ENCODE measurements at places on chromosomes 12 and 14.

GRCh38 chr12:43786899-43787693 is 19.0 kb downstream of the TWF1 start:
- DNase-seq = no peak

GRCh38 chr12:59079002-59079401 is 158.7 kb upstream of the LRIG3 start:
- DNase-seq = no peak

- DNase-seq = no peak
Observed at GRCh38 chr14:81446279-81447007, 46.3 kb upstream of the STON2 start.

DNA sequence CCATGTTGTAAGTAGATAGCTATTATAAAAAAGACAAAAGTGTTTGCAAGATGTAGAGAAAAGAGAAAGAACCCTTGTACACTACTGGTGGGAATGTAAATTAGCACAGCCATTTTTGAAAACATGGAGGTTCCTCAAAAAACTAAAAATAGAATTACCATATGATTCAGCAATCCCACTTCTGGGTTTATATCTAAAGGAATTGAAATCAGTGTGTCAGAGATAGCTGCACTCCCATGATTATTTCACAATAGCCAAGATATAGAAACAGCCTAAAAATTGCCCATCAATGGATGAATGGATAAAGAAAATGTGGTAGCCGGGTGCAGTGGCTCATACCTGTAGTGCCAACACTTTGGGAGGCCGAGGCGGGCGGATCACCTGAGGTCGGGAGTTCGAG is 9.2 kb downstream of the PSMC6 start:
- DNase-seq = no peak

DNA sequence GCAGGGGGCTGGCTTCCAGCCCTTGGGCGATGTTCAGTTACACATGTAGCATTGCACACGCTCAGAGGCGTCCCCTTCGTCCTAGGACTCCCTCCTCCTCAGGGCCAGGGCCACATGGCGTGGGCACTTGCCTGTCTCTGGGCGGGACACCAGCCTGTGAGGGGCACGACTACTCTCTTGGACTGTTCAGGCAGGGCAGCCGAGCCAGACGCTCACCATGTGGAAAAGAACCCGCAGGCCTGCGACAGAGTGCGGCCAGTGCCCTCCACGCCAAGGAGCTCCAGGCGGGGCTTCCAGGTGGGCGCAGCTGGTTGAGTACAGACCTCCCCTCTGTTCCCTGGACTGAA is 20.9 kb downstream of the MTA1 start:
- no peak for DNase-seq

DNA sequence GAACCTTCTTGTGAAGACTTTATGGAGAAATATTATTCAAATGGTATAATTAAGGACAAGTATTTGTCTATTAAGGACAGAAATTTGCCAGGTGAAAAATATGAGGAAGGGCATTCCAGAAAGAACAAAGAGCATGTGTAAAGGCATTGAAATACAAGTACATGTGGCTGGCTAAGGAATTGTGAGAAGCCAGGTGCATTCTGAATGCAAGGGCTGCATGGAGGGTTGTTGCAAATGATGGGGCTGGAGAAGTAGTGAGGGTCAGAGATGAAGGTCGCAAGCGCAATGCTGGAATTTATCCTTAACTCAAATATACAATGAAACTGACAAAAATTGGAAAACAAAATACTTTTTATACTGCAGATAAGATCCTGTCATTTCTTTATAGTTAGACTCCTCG is 437.7 kb downstream of the ADAMTS20 start:
- no peak for DNase-seq

- DNase-seq = no peak
Observed at GRCh38 chr12:89884952-89885351, 176.3 kb upstream of the ATP2B1 start.

DNA sequence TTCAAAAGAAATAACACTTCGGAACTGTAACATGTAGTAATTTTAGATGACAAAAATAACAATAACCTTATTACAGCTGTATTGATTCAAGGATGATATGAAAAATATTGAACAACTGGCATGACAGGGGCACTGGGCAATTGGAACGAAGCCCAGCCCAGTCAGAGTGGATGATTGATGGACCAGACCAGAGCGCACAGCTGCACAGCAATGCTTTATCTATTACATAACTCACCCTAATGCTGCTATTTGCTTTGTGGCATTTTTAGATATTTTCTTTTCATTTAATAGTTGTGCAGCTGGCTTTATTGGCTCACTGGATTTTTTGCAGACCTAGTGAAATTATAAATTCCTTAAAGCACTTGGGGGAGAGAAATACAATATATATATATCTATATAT is 26.9 kb upstream of the FERMT2 start:
- no peak for DNase-seq

- no peak for DNase-seq
Observed at GRCh38 chr12:101925935-101926334, 48.6 kb downstream of the DRAM1 start.

GRCh38 chr12:120574106-120574505 is 7.1 kb downstream of the POP5 start:
- DNase-seq = no peak

All from PC-9 (cell line).